ENCODE measurements at places on chromosomes 7 and 10.

DNA sequence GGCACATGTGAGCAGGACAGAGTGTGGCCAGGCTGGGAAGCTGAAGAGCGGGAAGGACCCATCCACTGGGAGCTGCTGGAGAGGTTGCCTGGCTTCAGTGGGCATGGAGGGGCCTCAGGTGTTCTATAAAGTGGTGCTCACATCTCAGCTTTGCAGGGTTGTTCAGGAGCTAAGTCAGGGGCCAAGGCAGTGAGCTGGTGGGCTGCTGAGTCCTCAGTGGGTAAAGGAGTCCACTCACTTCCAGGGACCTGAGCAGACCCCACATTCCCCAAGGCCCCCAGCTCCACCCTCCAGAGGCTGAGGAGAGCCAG, 28.8 kb upstream of the C10orf53 start:
- no peak for DNase-seq

DNA sequence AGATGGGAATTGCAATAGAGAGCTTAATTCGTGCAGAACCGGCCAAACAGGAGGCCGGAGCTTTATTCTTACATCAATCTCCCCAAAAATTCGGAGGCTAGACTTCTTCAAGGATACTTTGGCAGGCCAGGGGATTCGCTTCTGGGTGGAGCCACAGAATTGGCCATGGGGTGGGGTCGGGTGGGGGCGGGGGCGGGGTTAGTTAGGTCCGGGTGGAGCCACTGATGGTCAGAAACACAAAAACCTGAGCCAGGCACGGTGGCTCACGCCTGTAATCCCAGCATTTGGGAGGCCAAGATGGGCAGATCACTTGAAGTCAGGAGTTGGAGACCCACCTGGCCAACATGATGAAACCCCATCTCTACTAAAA, 87.5 kb downstream of the SEPTIN14 start:
- no peak for DNase-seq

- DNase-seq: no peak
Measured at GRCh38 chr7:76220185-76221057, 18.7 kb downstream of the SRRM3 start.

DNA sequence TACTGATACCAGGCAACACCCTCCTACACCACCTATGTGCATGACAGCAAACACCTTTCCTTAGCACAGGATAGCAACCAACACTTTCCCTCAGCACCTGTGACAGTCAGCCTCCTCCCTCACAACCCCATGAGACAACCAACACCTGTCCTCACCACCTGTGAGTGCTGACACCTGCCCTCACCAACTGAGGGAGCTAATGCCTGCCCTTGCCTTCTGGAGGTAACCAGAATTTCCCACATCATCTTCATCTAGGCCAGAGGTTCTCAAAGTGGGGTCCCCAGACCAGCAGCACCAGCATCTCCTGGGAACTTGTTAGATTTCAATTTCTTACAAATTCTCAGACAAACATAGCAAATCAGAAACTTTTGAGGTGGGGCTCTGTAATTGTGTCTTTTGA, 112.5 kb downstream of the GRID1 start:
- DNase-seq: no peak

DNA sequence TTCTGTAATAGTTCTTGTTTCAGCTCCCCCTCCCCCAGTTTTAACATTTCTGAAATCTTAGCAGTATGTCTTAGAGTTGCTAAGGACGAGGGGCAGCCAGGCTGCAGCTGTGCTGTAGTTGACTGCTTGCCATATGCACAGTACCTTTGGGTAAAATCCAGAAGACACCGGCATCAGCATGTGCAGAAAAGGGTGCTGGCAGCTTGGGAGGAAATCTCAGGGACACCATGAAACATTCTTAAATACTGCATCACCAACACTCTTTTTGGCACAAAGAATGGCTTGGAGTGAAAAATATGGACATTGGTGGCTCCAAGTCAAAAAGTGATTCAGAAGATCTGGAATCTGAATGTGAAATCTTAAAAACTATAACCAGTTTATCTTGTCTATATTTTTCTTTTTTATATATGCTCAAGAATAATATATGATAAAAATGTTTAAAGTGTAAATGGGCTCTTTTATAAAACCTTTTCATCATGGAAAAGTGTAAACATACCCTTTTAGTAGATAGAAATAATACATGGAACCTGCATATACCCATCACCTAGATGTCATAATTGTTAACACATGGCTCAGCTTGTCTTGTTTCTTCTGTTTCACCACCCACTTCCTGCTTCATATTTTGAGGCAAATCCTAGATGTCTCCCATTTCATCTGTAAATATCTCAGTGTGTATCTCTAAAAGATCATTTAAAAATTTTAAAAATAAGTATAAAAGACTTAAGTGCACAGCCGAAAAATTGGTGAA, 34.4 kb upstream of the ARMS2 start:
- DNase-seq: no peak

DNA sequence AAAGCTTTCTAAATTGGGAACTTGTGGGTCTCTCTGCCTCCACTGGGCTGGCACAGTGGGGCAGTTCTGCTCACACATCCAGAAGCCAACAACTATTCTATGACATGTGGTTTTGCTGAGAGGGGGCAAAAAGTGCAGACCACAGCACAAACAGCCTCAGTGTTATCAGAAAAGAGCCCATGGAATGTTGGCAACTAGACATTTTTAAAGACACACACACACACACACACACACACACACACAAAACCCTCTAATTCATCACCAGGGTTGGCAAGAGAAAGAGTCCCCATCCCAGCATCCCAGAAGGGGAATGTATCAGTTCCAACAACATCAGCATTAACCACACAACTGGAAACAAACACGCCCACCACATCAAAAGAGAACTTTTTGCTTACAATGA, 117.1 kb downstream of the FGFR2 start:
- DNase-seq: no peak

DNA sequence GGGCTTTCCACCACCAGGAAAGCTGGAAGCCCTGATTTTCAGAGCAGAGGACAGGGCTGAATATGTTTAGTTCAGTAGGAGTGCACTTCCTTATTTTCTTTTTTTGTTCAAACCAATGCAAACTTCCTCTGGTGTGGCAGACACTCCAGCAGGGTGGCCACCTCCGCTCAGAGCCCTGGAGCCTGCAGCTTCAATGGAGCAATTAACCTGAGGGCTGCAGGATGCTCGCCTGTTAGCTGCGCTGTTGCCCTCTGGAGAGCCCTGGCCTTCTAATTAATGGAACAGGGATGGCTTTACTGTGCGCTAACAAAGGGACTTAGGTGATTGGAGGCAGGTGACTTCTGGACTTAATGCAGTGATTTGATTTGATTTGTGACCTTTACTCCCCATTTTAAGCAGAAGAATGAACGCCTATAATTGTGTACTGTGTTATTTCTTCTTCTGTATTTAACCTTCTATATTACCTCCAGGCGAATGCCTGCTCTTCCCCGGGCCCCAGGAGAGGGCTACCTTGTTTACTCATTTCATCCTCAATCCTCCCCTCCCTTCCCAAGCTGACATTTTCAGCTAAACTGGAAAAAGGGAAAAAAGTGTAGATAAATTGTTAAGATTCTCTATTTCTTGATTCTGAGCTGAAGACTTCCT, 123.0 kb upstream of the CTBP2 start:
- DNase-seq: no peak

GRCh38 chr7:42359946-42360345, 122.9 kb upstream of the GLI3 start:
- no peak for DNase-seq

DNA sequence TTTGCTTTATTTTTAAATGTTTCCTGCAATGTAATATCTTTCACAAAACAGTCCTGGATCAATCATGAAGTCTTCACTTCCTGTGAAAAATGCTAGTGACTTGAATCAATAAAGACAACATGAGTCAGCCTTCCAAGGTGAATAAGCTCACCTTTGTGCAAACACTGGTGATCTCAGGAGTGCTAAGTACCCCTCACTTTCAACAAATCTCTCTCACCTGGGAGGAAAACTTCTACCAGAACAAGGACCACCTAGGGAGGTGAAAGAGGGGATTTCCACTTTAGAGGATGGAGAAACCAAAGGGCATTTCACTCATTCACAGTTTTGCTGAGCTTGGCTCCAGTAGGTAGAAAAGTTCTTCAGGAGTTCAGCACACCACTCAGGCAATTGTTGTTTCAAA, 64.8 kb downstream of the CALD1 start:
- no peak for DNase-seq

All from activated T-helper 1 cell treated with anti-CD3 and anti-CD28 coated beads, Interleukin-12 subunit alpha, Interleukin-12 subunit beta, Interleukin-2, Interleukin-4 antibody, amounts not matched to agents 30 ng/mL and 10 ng/mL and 1 ng/mL, durations not matched to agents 14 hours and 24 hours and 36 hours (primary cell).